ENCODE measurements at places on chromosomes 5 and 9. TPM values are rescaled to one million over a fixed set of nuclear protein-coding genes. Genes with fewer than 3 reads are reported as not detected.

ZNF366 gene
- 0.40 TPM for total RNA-seq

TXNDC8 gene
- total RNA-seq, result not detected

TEX48 gene
- total RNA-seq, result not detected

INSL6 gene
- total RNA-seq, result not detected

PLPP7 gene
- 0.65 TPM for total RNA-seq

PCDHA1 gene
- not detected for total RNA-seq

DNA sequence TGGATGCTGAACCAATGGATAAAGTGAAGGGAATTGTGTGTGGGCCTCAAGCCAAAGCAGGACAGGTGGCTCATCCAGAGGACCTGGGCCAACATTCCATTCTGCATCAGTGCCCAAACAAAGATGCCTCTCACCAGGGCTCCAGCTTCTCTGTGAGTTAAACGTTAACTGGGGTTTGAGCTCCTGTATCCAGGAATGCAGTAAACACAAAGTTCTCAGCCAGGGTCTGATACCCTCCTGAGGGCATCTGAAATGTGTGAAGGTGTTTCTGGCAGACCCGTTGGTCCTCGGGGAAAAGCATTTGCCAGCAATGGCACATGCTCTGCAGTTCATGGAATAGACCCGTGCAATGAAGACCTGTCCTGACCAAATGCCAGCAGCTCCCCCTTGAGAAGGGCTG is 33.9 kb upstream of the AOPEP start:
- no peak for DNase-seq

DNA sequence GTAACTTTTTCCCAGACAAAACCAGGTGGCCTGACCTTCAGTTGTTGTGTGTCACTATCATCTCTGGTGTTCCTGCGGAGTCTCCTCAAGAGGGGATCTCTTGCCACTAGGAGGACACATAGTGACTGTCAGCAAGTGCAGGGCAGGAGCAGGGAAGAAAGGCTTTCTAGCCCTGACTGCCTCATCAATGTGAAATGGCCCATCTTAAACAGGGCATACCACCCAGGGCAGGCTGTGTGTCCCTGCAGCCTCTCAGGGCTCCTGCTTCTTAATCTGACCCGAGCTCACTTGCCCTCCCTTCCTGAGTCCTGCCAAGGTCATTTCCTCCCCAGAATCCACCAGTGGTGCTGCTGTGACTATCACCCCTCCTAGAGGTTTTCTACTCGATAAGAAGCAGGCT is 57.4 kb upstream of the SIMC1 start:
- DNase-seq, result no peak

GRCh38 chr5:174282391-174282790 is 236.9 kb downstream of the NSG2 start:
- no peak for DNase-seq

DNA sequence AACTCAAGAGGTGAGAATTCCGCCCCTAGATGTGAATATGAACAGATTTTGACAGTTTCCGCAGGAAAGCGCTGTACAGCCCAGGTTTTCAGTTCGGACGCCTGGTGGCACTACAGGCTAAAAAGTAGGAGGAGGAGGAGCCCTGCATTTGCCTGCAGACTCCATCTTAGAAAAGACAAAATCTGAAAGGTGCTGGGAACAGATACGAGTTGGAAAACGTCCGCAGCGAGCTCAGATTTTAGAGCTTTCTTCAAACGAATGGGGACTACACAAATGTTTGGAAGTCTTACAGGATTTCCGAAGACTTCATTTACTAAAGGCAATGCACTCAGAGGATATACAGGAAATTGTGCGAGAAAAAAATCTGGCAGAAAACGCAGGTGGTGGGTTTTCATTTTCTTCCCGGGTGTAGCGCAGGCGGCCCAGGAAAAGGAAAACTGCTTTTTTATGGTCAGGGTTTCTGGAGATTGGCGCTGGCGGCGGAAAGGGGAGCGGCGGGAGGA is 9.9 kb upstream of the PCDHB2 start:
- no peak for DNase-seq

- no peak for DNase-seq
Observed at GRCh38 chr5:154541553-154541952, 63.5 kb upstream of the HAND1 start.

DNA sequence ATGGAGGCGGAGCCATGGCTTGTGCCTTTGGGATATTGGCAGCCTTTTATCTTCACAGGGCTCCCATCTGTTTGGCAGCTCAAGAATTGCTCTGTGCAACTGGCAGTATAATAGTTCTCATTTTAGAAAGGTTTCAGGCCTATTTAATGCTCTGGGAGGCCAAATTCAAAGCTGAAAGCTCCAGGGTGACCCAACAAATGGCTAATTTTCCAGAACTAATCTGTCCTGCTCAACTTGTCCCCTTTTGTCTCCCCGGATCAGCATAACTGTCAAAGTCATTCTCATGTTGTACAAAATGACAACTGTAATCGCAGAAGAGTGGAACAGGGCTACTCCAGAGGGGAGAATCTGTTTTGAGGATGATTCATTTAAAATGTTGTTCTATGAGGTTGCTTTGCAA is 52.6 kb upstream of the CXCL14 start:
- no peak for DNase-seq

- DNase-seq, result no peak
Observed at GRCh38 chr9:129406278-129407225, 214.3 kb downstream of the C9orf50 start.

DNA sequence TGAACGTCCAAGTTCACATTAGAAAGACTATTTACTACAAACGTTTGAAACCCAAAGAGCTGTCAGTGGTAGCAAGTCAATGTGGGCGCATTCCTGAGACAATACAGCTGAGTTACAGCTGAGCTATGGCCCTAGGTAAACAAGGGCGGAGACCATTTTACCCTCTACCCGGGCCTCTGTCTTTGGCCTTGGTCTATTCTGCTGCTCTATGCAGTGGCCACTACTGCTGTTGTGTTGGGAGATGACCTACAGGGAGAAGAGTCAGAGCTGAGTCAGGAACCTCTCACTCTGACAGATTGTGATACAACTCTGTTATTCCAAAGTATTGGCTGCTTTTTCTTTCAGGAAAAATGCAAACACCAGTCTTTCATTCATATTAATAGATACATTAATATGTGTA is 700.6 kb downstream of the SEMA5A start:
- DNase-seq, result no peak

GRCh38 chr9:109843641-109844040 is 63.6 kb downstream of the PALM2AKAP2 start:
- DNase-seq, result no peak

DNA sequence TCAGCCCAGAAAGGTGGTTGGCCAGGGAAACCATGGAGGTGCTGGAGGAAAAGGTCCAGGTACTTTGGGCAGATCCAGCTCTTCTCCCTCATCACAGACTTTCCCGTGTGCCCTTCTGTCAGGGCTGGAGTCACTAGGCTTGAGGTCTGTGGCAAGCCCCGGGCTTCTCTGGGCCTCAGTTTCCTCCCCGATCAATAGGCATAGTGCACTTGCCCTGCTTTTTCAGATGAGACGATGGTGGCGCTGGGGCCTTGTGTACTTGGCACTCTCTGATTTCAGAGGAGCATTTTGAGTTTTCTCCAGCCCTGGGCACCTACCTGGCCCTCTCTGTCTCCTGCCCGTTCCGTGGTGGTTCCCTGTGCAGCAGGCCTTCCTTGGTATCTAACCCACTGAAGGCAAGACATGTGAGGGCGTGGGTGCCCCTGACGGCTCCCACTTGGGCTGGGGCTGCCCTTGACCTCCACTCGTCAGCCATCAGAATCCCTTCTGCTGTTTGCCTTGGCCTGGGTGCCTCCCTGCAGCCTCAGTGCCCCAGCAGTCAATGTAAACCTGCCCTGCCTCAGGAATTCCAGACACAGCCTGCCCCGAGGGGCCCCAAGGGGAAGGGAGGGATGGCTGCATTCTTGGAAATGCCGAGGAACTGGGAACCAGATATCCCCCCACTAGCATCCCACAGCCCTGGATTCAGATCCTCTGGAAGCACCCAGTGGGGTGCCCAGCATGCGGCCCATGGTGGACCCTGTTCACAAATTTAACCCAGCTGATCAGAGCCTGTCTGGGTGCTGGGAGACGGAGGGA is 66.3 kb upstream of the COL5A1 start:
- DNase-seq, result no peak

- no peak for DNase-seq
Observed at GRCh38 chr5:104237586-104237985, 675.0 kb upstream of the NUDT12 start.

- no peak for DNase-seq
Observed at GRCh38 chr5:68419637-68420452, 204.3 kb downstream of the PIK3R1 start.

DNA sequence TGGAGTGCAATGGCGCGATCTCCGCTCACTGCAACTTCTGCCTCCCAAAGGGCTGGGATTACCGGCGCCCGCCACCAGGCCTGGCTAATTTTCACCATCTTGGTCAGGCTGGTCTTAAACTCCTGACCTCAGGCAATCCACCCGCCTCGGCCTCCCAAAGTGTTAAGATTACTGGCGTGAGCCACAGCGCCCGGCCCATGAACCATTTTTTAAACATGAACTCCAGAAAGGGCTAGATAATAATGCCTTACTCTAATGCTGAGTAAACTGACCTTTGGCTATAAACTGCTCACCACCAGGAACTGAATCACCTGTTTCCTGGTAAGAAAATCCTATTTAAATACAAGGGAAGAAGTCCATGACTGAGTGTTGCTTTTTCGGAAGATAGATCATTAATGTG is 23.2 kb upstream of the DAB2 start:
- no peak for DNase-seq

DNA sequence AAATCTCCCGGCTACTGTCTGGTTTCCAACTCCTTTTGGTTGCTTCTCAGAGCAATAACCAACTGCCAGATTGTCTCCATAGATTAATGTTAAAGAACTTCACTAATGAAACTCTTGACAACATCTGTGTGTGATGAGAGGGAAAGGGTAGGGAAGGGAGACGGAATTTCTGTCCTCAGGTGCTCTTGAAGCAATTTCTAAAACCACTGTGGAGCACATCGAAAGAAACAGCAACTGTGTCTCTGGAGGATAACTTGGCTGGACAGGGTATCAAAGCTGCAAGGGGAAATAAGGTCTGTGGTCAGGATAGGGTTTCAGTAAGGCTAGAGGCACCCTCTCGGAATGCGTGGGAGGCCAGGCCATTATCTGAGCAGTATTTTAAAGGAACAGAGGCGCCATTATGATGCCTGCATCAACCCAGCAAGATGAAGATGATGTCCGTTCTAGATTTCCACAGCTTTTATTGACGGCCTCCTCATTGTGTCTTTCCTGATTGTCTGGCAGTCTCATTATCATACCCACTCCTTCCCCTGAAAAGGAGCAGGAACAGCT is 76.6 kb downstream of the RORB start:
- no peak for DNase-seq

DNA sequence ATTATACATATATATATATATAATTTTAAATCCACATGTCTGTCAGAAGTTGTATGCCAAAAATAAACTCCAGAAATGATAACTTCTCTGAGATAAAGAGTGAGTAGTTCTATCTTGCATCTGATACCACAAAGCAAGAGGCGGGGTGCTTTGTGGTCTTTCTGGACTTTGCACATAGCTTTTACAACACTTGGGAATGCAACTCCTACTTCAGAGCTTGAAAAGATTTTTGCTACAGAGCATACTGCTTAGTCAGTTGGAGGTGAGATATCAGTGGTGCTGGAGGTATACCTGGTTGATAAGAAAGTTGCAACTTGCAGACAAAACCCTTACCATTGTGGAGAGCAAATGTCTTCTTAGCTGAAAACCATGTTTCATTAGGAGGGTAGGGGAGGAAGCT is 1384.5 kb upstream of the NUDT12 start:
- DNase-seq, result no peak

- DNase-seq, result no peak
Observed at GRCh38 chr5:17425385-17426070, 72.5 kb upstream of the TAF11L2 start.

DNA sequence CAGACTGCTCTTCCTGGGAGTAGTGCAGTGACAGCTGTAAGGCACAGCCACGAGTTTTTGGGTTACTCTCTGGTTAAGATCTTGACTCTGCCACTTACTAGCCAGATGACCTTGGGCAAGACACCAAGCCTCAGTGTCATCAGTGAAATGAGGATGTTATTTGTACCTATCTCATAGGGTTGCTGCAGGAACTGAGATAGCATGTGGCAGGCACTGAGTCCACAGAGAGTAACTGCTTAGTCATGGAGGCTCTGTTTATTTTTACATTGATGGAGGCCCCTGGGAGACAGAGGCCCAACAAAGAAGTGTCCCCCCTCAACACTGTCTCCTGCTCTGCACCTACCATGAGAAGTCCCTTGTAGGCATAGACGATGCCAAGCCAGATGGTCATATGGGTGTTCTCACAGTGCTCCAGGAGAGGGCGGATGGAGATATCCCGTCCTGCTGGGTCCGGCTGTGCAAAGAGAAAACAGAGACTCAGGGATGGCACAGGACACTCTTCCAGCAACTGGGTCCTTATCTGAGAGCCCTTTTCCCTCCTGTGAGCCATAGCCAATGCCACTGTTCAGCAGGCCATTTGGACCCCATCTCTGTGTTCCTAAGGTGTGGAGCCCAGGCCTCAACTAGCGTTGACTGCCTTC is 55.4 kb upstream of the TBC1D2 start:
- DNase-seq, result no peak

GRCh38 chr9:137630679-137631078 is 11.9 kb downstream of the EHMT1 start:
- DNase-seq, result no peak

DNA sequence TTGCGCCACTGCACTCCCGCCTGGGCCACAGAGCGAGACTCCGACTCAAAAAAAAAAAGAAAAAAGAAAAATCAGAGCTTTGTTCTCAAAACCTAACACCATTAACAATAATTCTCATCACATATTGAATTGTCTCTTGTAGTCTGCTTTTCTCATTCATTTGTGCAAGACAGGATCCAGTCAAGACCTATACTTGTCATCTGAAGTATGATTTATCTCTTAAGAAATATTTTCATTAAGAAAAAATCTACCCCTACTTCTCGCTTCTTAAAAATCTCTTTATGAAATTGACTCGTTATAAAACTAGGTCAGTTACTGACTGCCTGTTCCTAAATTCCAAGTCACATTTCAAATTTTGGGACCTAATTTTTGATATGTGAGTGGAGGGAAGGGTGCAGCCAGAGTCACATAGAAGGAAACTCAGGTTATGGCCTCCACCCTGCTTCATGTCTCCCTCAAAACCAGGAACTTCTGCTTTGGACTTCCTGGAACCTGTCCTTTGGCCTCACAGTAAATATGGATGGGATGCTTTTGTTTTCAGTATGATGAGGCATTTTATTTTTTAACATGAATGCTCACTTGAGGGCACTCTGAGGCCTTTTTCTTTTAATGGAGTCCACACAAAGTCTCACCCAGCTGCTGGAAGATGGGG is 18.9 kb downstream of the ZNF169 start:
- no peak for DNase-seq

GRCh38 chr5:133261993-133262392 is 210.2 kb downstream of the HSPA4 start:
- no peak for DNase-seq

DNA sequence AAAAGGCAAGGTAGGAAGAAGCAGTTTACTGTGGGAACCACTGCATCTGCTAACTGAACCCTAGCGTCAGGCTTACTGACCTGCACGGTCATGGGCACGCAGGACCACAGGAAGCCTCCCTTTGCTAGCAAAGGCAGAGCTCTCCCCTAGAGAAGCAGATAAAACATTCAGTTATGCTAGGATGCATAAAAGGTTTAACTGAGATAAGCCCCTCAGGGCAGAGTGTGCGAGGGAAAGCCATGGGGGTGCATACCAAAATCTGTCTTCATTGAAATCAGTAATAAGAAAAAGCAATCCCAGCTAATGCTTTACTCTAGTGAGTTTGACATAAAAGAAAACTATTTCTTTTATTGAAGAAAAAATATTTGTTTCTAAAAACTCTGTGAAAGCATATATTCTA is 2403.7 kb upstream of the C9orf72 start:
- DNase-seq, result no peak
